ENCODE measurements at places on chromosomes 3 and 15.
A peak's percentile ranks its signal among the peaks of the same experiment; 100 is the strongest.

DNA sequence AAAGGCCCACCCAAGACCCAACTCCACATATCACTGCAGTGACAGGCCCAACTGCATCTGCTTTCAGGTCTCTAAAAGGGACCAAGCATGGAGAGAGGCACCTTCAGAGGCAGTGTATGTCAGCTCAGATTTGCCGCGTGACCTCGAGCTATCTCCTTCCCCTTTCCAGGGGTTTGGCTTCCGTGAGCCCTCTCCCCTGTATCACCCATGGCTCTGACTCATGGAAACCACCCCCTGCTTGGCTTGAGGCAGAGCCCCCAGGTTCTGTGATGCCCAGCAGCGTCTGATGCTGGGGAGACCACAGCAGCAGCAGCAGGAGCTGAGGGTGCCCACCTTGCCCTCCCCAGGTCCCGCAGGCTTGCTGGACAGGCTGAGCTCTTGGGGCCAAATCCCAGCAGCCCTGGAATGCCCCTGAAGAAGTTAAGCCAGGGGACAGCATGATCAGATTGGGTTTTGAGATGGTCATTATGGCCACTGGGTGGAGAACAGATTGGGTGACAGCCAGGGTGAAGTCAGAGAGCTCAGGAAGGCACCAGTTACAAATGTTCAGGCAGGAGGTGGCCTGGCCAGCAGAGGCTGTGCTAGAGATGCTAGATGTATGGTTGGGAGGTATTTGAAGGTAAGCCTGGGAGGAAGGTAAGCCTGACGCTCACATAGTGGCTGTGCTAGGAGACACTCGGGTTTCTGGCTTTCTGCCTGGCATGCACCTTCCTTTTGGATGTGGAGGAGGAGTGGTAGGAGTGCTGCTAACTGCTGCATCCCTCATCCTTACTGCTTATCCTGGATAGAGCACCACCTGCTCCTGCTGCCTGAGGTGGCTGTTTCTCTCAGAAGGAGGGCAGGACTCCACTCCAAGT, 42.9 kb downstream of the FGD5 start:
- no peak for DNase-seq

DNA sequence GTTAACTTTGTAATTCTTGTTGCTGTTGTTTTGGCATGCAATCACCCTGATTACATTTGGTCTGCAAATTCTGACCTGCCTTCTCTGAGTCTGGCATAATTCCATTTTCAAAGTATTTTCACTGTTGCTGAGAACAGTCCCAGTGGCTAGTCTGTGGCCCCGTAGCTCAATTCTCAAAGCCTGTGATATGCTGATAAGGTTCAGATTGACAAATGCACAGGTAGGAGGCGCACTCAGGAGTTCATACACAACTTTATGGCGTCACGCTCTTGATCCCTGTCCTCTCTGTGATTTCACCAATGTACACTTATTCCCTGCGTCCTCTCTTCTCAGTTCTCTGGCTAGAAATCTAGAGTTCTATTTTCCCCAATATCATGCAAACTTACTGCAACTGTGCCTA, 376.6 kb upstream of the SLCO3A1 start:
- DNase-seq, result no peak

GRCh38 chr15:88513195-88513594, 33.3 kb downstream of the DET1 start:
- DNase-seq, result no peak

GRCh38 chr15:31330111-31330785, 3.6 kb downstream of the KLF13 start:
- no peak for DNase-seq

DNA sequence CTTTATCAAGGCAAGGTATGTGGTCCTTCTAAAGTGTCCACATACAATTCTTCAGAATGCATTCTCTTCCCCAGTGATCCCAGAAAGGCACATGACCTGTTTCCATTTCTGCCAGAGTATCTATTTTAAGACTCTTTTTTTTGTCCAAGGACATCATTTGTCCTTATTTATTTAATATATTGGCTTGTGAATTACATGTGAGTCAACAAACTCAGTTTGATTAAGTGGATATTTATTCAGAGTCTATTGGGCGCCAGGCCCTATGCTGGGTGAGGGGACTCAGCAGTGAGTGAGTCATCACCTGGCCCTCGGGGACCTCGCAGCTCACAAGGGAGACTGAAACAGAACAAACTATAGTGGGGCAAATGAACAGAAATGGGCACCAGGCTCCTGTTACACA, 136.8 kb downstream of the SNRK start:
- DNase-seq, result peak; percentile 16

- DNase-seq, result no peak
Observed at GRCh38 chr3:186680869-186681268, 15.1 kb downstream of the HRG start.

- no peak for DNase-seq
Observed at GRCh38 chr15:72797338-72797689, 13.8 kb upstream of the ADPGK start.

- no peak for DNase-seq
Observed at GRCh38 chr15:93058904-93059427, 30.0 kb downstream of the RGMA start.

DNA sequence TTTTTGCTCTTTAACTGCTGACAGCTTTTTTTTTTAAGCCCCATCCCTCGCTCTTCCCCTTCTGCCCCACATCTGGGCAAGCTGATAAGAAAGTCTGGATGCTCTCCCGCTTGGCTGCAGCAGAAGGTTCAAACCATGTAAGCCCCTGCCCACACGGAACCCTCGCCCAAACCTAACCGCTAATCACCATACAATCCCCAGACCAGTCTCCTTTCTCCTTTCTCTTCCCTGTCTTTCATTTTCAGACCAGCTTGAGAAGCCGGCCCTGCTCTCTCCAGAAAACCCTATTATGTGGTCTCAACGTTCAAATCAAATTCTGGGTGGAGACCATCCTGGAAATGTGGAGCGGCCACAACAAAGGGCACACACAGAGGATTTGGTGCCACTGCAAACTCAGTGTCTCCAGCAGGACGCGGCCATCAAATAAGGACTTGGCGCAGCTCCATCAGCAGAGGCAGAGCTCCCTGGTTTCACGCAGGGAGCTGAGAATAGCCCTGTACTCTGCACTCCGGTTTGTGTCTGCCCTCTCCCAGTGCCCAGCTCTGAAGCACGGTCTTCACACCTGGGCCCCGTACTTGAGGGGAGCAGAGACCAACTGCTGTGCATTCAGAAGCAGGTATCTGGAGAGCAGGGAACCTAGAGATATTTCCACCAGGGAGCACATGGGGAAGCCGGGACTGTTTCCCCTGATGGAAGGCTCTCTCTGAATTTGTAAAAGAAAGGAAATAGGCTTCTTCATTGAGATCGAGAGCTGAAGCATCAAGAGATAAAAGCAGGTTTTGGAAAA, 92.6 kb downstream of the XXYLT1 start:
- no peak for DNase-seq

GRCh38 chr3:123872621-123873020, 11.5 kb downstream of the MYLK start:
- DNase-seq, result no peak

DNA sequence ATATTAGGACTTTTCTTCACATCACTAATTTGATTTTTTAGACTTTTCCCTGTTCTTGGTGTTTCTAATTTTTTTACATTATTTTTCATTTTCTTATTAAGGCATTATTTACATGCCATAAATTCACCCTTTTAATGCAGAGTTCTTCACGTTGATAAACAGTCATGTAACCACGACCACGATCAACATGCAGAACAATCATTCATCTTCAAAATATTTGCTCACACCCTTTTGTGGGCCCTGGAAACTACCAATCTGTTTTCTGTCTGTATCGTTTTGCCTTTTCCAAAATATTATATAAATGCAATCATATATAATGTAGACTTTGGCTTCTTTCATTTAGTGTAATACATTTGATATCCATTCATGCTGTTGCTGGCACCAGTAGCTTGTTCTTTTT, 48.7 kb downstream of the ARRDC4 start:
- no peak for DNase-seq

DNA sequence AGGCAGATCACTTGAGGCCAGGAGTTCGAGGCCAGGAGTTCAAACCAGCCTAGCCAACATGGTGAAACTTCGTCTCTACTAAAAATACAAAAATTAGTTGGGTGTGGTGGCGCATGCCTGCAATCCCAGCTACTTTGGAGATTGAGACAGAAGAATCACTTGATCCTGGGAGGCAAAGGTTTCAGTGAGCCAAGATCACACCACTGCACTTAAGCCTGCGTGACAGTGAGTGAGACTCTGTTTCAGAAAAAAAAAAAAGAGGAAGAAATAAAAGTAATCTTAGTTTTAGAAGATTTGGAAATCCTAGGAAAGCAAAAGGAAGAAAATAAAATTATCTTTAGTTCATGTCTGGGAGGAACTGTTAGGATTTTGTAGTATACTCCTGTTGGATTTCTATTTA, 77.2 kb downstream of the IL12A start:
- no peak for DNase-seq

DNA sequence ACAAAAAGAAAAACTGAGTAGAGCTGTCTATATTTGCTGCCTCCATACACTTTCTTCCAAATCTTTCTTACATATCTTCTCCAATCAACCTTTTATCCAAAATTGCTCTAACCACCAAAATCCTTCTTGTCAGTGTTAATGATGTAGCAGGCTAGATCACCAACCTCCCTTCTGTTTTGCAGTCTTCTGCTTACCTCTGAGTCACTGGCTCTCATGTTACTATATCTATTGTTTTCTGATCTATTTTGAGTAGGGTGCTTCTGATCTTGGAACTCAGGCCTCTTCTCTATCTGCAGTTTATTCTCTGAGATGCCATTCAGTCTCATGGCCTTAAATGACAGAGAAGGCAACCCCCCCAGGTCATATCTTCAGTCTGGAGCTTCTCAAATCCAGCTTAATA, 26.3 kb upstream of the AADAC start:
- DNase-seq, result no peak

All from astrocyte of the cerebellum (primary cell).